ENCODE measurements at places on chromosomes 7 and 10.

DNA sequence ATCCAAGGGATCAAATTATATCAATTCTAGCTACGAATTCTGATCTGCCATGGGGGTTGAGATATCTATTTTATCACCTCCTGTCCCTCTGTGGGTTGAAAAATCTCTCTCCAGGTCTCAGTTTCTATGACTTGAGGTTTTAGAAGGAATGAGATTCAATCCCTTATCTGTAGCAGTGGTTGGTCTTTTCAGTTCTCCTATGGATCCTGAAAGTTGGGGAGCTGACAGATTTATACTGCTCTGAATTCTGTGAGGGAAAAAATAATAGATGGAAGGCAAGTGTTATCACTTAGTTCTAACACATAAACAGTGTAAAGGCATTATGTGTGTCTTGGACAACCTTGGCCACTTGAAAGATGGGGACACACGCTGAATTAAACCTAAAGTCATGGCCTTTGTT, 15.8 kb upstream of the FBXW4 start:
- no peak for DNase-seq

- no peak for DNase-seq
Measured at GRCh38 chr10:1643161-1643907, 94.0 kb downstream of the ADARB2 start.

DNA sequence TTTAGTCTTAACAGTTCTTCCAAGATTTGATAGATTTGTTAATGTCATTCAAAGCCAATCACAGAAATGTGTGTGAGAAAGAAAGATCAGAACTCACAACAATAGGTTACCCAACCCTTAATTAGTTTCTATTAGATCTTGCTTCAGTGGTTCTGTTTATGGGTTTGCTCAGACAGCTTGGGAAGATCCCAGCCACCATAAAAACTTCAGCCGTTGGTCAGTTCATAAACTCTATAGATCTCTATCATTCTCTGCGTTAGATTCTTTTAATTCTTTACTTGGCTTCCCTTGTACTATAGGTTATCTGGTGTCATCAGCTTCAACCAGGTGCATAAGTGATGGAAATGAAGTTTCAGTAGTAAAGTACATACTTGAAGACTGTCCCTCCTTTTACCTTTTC, 54.4 kb downstream of the ZNF277 start:
- DNase-seq = no peak

DNA sequence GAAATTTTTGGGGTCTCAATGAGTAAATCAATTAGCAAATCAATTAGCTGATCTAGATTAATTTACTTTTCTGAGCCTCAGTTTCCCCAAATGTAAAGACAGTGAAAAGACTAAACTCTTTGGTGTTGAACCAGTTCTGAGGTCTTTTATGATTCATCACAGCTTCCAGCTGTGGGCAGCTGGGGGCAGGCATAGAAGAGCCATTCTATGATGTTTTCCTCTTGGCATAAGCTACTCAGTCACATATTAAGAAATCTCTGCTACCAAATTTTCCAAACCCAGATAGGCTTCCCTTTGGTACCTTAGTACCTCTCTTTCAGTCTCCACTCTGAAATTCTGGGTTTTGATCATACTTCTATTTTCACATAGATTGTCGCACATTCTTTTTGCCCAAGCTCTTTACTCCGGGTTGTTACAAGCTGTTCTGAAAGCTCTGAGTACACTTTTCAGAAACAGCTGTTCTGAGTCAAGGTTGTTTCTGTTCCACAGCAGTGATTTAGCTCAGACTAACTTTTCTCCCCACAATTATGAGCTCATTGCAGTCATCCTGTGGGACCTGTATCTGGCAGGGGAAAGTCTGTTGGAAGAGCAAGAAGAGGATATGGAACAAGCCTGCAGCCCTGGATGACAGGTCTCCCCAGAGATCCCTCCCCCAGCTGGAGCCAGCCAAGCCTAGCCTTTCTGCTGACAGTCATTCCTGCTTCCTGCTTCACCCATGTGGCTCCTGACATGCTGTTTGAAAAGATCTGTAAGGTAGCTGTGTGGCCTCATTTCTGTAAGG, 599.6 kb upstream of the GHITM start:
- DNase-seq = no peak

DNA sequence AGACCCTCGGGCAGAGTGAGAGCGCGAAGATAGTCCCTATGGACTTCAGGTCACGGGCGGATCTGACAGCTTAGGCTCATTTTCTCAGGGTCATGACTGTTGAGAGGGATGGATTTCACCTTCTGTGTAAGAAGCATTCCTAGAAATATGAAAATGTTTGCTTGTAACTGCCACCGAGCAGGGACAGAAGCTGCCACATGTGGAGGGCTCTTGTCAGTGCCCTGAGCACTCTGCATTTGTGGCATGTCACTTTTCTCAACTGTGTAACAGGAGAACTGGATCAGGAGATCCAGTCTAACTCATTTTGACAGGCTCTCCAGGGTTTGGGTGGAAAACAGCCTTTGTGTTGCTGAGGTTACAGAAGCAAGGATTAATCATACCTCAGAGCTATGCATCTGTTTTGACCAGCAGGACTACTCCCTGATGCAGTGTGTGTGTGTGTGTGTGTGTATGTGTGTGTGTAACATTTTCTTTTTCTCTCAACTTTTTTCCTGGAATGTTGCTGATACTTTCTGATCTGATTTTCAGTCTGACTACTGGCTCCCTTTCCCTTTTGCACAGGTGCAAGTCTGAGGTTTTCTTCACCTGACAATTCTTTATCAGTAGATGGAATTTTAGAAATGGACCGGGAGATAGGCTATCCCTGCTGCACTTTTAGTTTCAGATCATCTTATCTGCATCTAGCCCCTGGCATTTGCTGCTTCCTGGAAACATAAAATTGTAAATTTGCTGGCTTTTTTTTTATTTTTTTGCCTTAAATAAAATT, 183.3 kb downstream of the STK31 start:
- no peak for DNase-seq

GRCh38 chr7:113918946-113919345, at the start of gene PPP1R3A:
Gene PPP1R3A, minus strand, starts transcription at chr7:113919009. Its CDS starts 13 bp downstream, at chr7:113918996.
- DNase-seq = no peak

- no peak for DNase-seq
Measured at GRCh38 chr7:92973293-92973731, 136.9 kb upstream of the CDK6 start.

DNA sequence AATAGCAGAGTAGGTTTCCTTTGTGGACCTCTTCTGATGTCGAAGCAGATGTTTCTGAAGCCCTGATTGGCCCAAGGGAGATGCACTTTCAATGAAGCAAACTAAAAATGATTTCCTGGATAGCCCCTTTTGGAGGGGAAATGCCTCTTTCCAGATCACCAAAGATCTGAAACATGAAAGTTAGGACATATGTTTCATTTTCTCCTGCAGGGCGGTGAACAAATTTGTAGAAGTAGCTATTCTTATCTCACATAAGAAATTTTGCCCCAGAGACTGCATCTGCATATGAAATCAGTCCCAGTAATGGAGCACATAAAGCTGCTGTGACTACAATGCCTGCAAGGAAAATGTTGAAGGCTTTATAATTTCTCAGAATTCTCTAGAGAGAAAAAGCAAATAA, 56.0 kb downstream of the THSD7A start:
- DNase-seq = no peak

DNA sequence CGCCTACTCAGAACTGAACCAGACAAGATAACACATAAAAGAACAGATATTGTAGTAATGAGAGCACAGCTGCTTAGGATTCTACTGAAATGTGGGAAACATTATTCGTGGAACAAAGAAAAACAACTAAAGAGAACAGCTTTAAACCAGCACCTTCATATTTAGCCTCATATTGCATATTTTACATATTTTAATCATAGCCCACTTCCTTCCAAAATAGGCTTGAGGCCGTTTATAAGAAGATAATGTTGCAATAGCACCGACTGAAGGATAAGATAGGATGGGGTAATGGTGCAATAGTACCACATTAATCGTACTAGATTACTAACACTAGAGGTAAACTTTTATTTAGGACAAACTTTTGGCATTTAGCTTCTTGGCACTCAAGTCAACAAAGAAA, 71.3 kb downstream of the KCND2 start:
- DNase-seq = no peak

- no peak for DNase-seq
Measured at GRCh38 chr7:41107330-41107937, 595.5 kb downstream of the INHBA start.

- no peak for DNase-seq
Measured at GRCh38 chr10:48496105-48496830, 108.6 kb downstream of the ARHGAP22 start.

GRCh38 chr7:149559711-149560110, 62.1 kb upstream of the ZNF746 start:
- DNase-seq = no peak

DNA sequence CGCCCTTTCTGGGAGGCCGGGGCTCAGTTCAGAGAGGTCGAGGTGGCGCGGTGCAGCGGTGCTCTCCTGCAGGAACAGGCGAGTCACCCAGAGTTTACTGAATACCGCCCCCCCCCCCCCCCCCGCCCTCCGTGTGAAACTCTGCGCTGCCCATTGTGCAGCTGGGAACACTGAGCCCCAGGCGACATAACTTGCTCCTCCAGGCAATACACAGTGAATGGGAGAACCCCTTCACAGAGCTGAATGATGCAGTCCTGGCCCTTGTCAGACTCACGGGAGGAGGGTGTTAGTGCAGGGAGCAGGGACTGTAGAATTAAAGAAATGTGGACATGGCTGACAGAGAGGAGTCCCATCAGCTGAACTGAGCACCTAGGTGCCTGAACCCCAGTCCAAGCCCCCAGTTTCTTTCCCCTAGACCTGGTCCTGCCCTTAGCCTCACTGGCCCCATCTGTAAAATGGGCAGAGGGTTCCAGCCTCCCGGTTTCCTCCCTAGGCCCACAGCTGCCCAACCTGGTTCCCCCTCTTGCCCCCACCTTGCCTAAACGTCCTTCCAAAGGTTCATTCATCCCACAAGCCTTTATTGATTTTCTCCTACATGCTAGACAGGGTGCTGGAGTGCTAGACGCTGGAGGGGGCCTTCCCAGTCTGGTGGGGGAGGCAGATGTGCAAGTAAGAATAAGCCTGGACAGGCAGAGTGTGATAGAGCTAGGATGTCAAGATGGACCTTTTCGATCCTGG, 869 bp upstream of the LOXL4 start:
- no peak for DNase-seq

- no peak for DNase-seq
Measured at GRCh38 chr7:68362745-68363518, 1235.3 kb upstream of the AUTS2 start.

DNA sequence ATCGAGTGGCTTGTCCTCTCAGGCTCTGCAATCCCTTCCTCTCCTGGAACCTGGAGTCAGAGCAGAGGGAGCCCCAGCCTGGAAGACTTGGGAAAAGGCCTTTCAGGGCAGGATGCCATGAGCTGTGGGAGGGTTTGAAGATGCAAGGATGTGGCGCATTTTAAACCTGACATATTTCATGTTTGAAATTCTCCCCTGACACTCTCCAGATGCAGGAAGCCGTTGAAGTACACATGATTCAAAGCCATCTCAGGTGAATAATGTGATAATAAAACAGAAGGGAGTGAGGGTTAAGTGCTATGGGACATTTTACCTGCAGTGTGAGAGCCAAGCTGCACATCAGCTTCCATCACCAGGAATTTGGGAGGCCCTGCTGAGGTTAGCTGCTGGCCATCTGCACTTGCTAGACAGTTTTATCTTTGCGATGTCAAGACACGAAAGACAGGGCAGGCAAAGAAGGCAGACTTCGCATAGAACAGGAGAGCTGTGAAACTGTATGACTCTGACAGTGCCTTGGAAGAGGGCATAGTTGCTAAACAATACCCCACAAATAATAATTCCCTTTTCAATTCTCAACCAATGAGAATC, 159.1 kb upstream of the GDF10 start:
- DNase-seq = no peak

GRCh38 chr7:39894904-39895303, 55.2 kb upstream of the CDK13 start:
- DNase-seq = no peak

GRCh38 chr10:24118246-24118645, 90.7 kb upstream of the KIAA1217 start:
- no peak for DNase-seq

DNA sequence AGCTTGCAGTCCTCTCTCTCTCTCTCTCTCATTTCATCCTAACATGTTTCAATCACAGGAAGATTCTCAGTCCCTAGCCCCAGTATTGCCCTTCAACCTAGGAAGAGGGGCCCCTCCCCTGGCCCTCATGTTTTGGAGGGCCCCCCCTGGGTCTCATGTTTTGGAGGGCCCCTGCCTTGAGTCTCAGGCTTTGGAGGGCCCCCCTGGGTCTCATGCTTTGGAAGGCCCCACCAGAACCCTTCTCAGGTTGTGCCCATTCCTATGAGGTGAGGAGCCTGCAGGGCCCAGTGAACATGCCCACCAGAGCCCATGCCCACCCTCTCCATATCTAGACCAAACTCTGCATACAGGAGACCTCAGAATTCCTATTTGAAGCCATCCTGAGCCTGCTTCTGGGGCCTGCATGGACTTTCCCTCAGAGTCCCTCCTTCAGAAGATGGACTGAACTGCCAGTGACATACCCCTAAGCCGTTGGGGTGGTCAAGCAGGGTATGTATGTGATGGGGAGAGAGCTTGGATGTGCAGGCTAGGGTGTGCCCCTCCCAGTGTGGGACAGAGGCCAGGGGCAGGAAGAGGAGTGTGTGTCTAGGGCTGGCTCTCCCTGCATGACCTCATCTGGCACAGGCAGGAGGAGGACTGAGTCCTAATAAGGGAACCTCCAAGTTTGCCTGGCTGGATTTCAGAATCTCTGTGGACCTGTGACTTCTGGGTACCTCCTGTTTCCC, 8.1 kb upstream of the VDAC2 start:
- DNase-seq = no peak

DNA sequence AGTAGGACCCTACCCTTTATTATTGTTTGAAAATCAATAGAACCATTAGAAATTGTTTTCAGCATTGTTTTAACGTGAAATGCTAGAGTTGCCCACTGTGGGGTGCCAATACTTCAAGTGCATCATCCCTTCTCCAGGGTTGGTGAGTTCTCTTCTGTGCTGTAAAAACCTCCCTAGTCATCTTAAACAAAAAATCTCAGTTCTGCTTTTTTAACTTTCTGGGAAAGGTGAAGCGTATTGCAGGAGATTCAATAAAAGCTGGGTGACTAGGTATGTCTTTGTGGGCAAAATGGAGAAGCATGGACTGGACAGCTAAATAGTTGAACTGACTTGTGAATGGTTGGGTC, 699.1 kb downstream of the SUGCT start:
- no peak for DNase-seq
